ENCODE measurements at places on chromosomes 2 and 18.

- DNase-seq: no peak
These were observed 44.5 kb upstream of the FAM237A start for GRCh38 chr2:206597717-206598218.

GRCh38 chr2:60376252-60376651, 177.2 kb downstream of the BCL11A start:
- no peak for DNase-seq

GRCh38 chr2:62495761-62496160, 10.2 kb downstream of the TMEM17 start:
- no peak for DNase-seq

DNA sequence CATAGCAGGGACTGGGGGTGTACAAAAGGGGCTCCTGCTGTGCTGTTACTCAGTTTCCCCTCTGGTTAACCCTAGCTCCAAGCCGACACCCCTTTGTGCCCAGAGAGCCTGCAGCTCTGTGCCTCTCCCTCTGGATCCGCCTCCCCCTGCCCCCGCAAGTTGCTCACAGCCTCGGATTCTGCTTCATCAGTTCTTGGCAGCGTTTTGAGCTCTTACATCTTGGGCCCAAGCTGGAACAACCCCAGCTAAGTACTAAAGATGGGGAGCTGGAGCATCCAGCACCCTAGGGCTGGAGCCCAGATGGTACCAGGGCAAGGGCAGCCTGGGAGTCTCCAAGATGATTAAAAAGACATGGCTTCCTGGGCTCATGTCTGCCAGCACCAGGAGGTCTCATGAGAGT, 40.7 kb downstream of the POMC start:
- DNase-seq: no peak

DNA sequence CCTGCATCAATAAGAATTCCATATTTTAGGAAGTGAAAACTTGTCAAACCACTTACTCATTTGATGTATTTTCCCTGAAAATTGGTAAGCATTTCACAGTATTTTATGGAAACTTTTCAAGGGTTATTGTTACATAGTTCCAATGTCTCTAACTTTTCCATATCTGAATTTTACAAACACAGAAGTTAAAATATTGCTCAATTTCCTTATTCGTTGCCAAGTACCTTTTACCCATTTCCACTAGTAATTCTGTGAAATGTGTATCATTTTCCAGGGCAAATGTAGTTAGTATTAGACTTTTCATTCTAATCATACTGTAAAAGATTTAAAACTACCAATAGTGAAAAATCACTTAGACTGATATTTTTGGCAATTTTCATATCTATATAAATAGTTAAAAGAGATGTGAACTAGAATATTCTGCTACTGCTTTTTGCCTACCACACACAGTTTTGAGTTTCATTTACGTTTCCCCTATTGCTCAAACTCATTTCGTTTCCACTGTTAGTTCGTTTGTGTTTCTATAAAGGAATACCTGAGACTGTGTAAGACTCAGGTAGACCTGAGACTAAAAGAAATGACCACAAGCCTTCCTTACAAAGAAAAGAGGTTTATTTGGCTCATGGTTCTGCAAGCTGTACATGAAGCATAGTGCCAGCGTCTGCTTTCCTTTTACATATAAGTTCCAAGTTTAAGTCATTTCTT, 86.3 kb downstream of the PMS1 start:
- DNase-seq: no peak

DNA sequence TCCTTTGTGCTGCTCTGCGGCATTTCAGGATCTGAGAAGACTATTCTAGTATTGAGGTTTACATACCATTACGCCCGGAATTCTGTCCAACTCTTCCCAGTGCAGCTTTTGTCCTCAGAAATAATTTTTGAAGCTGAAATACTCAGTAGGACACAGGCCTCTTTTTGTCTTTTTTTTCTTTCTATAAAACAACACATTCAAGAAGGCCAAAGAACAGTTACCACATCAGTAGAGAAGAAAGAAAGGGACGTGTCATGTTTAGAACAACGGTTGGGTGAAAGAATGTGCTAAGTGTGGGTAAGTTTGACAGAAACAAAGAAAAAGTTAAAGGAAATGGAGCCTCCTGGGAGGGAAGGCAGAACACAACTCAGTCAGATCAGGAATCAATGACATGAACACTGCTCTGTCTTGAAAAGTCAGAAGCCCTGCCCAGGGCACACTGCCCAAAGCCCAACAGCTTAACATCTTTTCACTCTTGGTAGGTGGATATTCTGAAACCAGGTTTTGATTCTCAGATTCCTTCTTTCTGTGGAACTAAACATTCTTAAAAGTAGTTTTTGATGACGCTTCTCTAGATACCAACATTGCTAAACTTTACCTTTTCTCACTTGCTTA, 198.6 kb upstream of the CWC22 start:
- DNase-seq: no peak

GRCh38 chr18:9263264-9263663, 71.3 kb upstream of the TWSG1 start:
- no peak for DNase-seq

DNA sequence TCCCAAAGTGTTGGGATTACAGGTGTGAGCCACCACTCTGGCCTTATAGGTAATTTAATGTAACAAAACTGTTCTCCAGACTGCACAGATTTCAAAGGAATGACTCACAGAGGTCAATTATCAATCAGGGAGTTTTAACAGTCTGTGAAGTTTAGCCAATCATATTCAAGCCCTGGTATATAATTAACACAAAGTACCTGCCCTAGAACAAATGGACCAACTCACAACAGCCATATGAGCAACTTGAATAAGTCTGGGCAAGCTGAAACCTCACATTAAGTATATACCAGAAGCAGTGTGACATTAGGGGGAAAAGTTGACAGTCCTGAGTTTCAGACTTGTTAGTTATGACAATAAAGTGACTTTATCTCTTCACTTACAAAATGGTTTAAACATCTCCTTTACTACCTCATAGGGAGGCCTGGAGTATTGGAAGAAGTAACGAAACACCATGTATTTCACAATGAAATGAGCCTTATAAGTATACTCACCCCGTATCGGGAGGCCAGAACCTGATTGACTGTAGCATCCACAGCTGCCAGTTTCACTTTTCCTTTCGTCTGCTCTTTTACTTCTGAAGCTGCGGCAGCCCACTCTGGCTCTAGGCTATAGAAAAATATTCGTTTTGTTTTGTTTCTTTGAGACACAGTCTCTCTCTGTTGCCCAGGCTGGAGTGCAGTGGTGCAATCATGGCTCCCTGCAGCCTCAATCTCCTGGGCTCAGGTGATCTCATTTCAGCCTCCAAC, 22.2 kb downstream of the PDIA6 start:
- no peak for DNase-seq

Measured in stimulated activated CD4-positive, alpha-beta T cell treated with anti-CD3 and anti-CD28 coated beads, Interleukin-1b, Interleukin-23, amount 100 ng/mL, for 48 hours (primary cell).